ENCODE measurements at places on chromosomes 1 and 21. TPM values are rescaled to one million over a fixed set of nuclear protein-coding genes. Genes with fewer than 3 reads are reported as not detected.

CAMK1G gene
- total RNA-seq: not detected

INSRR gene
- 0.12 TPM for total RNA-seq

CHRM3 gene
- total RNA-seq: 0.36 TPM

CELA2B gene
- total RNA-seq: not detected

SH2D2A gene
- 186 TPM for total RNA-seq

FALEC gene
- not detected for total RNA-seq

AMPD1 gene
- not detected for total RNA-seq

RPTN gene
- total RNA-seq: not detected
